Stimulated activated CD8-positive, alpha-beta memory T cell treated with anti-CD3 and anti-CD28 coated beads, Interleukin-4, amount 100 ng/mL, for 4 hours (primary cell): ENCODE measurements at places on chromosomes 4 and X.

DNA sequence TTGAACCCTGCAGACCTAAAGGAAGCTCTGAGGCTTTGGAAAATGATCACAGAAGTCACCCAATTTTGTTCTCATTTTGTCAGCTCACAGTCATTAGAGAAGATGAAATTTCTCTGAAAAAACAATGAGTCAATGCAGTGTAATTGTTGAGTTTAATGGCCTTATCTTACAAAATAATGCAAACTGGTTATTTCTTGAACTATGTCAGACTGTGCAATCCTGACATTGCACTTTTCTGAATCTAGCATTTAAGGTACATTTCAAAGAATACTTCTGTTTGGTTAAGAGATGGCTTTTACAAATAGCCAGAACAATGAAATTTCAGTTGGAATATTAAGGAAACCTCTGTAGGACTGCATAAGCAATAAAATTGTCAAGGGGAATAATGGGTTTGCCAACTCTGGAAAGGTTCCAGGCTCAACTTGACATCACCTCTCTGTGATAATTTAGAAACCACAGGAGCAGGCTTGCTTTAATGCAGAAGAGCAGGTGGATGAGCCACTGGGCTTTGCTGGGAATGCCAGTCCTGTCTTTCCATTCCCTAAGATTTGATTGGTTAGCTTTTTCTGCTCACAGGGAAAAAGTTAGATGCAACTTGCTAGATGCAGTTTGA lies 222.8 kb downstream of the FRMPD4 start:
- no peak for DNase-seq

- DNase-seq: no peak
Observed at GRCh38 chr4:186570193-186570996, 15.0 kb upstream of the MTNR1A start.

GRCh38 chrX:15158736-15159406 lies 111.0 kb downstream of the ASB9 start:
- no peak for DNase-seq

DNA sequence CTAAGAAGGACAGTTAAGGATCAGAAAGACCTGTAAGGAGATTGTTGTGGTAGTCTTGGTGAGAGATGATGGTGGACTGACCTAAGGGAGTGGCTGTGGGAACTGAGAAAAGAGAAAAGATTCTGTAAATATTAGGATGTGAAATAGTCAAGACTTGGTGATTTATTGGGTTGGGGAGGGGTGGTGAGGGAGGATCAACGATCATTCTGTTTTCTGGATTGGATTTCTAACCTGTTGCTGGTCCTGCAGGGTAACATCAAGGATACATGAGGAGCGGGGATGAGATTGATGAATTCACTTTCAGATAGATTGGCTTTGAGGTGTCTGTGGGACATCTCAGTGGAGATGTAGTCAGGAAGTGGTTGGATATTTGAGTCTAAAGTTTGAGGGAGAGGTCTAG lies 1.4 kb downstream of the PIN4 start:
- DNase-seq: no peak

DNA sequence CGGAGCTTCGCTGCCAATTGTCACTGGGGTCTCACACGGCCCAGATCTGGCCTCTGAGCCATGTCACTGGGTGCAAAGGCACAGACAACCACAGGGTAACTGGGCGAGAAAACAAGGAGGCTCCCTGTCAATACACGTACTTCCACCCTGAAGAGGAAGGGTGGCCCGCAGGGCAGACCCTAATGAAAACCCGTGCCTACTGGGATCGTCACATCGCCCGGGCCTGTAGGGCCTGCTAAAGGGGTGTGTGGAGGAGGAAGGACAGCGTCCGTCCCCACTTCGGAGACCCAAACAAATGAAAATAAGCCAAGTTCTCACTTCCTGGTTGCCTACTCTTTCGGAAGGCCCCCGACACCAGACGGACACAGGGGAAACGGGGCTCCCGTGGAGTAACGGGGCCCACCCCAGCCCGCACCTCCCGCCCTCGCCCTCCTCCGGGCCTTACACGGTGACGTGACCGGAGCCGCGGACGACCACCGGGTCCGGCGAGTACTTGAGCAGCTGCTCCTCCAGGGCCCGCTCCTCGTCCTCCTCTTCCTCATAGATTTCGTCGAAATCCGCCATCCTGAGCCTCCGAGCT lies 578 bp downstream of the CHIC2 start:
- no peak for DNase-seq

DNA sequence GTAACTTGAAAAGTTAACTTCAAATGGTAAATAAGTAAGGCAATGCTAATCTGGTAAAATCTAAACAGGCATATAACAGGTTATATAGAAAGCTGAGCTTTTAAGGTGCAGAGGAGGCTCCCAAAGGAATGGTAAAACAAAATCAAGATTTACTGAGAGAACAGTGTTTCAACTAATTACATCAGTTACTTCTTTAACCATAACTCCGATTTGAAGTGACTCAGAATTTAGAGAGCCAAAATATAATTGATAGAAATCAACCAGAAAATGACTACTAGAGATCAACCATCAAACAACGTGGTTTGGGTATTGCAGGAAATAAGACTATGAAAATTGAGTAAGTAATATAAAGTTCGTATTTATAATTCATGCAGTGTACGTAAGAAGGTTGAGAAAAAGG lies 6.9 kb downstream of the G3BP2 start:
- no peak for DNase-seq

GRCh38 chrX:103550415-103551051 lies 31.2 kb upstream of the RAB40A start:
- no peak for DNase-seq

- DNase-seq: no peak
Observed at GRCh38 chrX:22126327-22126726, 94.2 kb downstream of the PHEX start.

DNA sequence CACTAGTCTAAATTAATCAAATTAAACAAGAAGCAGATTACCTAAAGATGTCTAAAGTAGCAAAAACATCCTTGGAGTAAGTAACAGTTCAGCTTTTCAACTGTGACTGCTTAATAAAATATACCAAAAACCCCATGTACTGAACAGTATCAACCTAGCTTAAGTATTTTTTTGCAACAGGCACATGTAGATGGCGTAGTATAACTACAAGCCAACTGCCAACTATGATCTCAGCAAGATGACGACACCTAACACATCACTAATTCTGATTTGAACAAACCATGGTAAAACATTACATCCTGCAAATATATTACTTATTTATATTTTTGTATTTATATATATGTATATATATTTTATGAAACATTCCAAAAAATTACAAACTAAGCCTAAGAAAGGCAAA lies 24.5 kb downstream of the DHX15 start:
- DNase-seq: no peak

GRCh38 chrX:10486373-10486772 lies 134.0 kb downstream of the MID1 start:
- DNase-seq: no peak

- no peak for DNase-seq
Observed at GRCh38 chrX:22159071-22159470, 113.6 kb upstream of the CBLL2 start.

GRCh38 chr4:23956601-23957364 lies 66.9 kb upstream of the PPARGC1A start:
- no peak for DNase-seq

GRCh38 chrX:136480383-136480782 lies 7.4 kb upstream of the BRS3 start:
- DNase-seq: no peak

DNA sequence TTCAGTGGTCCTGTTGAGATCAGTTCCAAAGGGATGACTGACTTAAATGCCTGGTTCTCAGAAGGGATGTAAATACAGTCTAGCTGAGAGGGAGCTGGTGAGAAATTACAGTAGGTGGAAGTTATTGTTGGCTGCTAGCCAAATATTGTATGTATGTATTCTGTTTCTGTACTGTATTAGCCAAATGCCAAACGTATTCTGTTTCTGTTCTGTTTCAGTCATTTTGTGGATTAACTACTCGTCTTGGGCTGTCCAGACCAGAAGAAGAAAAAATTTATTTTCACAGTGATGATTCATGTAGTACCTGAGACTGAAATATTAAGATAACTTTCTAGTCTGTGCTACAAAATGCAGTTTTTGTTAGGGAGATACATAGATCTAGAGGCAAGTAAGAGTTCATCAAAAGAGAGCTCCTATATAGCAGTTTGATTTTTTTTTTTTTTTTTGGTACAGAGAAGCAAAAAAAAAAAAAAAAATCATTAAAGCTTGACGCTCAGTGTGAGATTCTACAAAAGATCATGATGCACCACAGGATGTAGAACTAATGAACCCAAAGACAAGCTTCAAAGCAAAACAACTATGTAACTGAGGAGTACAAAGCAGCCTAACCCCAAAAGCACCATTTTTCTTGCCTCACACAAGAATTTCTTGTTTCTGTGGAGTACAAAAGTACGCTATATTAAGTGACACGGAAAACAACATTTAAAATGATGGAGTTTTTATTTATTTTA lies 54.8 kb downstream of the CASP6 start:
- DNase-seq: no peak

GRCh38 chrX:129013574-129013973 lies 509.7 kb downstream of the SMARCA1 start:
- no peak for DNase-seq

- DNase-seq: no peak
Observed at GRCh38 chr4:38815885-38816782, 11.5 kb upstream of the TLR1 start.

GRCh38 chr4:142663828-142664227 lies 182.3 kb downstream of the INPP4B start:
- DNase-seq: no peak

GRCh38 chrX:72305286-72306084 lies at the start of gene CITED1:
CITED1 (minus strand) TSS chrX:72305914; CDS start chrX:72302869, 3,045 bp downstream.
- DNase-seq: no peak

DNA sequence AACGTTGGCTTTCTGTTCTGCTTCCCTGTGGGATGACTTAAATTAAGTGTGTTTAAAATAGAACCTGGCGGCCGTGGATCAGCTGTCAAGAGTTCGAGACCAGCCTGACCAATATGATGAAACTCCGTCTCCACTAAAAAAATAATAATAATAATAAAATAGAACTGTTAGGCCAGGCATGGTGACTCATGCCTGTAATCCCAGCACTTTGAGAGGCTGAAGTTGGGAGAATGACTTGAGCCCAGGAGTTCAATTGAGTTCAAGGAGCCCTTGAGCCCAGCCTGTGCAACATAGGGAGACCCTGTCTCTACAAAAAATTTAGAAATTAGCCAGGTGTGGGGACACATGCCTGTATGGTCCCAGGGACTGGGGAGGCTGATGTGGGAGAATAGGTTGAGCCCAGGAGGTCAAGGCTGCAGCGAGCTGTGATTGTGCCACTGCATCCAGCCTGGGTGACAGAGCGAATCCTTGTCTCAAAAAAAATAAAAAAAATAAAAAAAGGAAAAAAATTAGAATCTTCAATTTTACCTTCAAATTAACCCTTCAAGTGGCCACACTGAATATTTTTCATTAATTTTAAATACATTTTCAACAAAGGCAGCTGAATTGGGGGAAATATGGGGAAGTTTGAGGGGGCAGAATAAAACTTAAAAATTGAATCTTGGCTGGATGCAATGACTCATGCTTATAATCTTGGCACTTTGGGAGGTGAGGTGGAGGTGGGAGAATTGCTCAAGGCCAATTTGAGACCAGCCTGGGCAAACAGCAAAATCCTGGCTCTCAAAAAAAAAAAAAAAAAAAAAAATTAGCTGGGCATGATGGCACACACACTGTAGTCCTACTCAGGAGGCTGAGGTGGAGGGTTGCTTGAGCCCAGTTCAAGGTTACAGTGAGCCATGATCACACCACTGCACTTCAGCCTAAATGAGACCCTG lies 31.8 kb upstream of the HSD17B13 start:
- DNase-seq: no peak

DNA sequence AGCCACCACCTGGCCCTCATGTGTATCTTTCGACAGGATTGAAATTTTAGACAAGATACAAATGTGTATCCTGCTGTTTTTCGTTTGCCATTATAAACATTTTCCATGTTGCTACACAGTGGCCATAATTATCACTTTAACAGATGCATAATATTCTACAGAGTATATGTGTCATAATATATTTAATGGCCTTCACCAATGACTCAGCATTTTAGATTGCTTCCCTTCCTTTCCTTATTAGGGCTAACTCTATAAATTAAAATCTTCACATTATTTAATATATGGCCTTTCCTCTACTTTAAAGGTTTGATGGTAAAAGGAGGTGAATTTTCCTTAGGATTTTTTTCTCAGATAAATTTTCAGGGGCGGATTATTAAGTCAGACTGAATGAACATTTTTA lies 97.4 kb downstream of the HS6ST2 start:
- no peak for DNase-seq
